ENCODE measurements at places on chromosomes 2 and 18.

DNA sequence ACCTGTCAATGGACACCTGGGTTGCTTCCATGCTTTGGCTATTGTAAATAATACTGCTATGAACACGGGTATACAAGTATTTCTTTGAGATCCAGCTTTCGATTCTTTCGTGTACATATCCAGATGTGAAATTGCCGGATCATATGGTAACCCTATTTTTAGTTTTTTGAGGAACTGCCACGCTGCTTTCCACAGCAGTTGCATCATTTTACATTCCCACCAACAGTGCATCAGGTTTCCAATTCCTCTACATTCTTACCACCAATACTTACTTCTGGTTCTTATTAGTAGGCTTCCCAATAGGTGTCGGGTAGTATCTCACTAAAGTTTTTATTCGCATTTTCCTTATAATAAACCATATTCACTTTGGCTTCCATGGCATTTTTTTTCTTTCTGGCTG is 69.6 kb downstream of the PID1 start:
- no peak for DNase-seq

GRCh38 chr2:36405183-36405582 is 49.6 kb downstream of the CRIM1 start:
- no peak for DNase-seq

DNA sequence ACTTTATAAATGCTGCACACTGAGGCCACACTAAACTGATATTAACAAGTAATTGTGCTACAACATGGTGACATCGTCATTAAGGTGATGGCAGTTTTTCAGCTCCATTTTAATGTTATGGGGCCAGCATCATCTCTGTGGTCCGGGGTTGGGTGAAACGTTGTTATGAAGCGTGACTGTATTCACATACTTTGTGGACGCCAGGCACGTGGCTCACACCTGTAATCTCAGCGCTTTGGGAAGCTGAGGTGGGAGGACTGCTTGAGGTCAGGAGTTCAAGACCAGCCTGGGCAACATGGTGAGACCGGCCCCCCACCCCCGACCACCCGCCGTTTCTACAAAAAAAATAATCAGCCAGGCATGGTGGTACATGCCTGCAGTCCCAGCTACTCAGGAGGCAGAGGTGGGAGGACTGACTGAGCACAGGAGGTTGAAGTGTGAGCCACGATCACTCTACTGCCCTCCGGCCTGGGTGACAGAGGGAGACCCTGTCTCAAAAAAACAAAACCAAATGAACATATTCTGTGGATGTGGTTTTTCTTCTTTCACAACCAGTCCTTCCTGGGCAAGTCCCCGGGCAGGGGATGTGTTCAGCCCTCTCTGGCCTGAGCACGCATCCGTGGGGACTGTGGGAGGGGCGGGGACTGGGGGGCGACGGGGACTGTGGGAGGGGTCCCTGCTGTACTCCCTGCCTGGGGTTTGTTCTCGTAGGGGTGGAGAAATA is 12.9 kb upstream of the GAL3ST2 start:
- DNase-seq = peak; percentile 30

- DNase-seq = no peak
Measured at GRCh38 chr18:57812126-57812477, 9.0 kb upstream of the ATP8B1 start.

- DNase-seq = no peak
Measured at GRCh38 chr2:40244675-40245074, 207.2 kb downstream of the SLC8A1 start.

DNA sequence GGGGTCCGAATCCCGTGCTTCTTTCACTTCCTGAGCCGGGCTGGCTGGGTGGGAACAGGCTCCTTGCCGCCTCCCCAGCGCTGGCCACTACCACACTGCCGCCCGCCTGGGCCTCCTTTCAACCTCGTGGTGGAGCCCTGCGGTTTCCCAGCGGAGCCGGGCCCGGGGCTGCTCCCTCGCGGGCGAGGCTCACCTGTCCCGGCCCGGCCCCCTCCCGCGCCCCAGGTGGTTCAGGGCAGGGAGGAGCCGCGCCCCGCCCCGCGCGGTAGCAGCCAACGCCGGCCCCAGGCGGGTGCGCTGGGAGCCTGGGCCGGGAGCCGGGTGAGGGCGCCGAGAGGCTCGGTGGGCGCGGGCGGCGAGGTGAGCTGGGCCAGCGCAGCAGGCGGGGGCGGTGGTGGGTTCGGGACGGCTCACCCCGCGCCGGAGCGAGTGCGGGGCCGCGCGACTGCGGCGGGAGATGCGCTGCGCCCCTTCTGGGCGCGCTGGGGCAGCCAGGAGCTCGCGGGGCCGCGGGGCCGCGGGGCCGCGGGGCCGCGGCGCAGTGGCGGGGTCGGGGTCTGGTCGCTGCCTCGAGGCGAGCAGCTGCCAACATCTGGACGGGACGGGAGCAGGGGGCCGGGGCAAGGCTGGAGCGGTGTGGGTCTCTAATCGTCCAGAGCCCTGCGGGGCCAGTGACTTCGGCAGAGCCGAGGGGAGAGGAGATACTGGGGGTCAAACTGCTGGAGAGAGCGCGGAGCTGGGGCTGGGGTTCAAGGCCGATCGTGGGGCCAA is at the start of gene LYPD6B:
Gene LYPD6B (plus strand): TSS at position 258 of the 771 bp plus-strand sequence. CDS start 92,250 bp downstream, outside the sequence.
- DNase-seq = no peak

DNA sequence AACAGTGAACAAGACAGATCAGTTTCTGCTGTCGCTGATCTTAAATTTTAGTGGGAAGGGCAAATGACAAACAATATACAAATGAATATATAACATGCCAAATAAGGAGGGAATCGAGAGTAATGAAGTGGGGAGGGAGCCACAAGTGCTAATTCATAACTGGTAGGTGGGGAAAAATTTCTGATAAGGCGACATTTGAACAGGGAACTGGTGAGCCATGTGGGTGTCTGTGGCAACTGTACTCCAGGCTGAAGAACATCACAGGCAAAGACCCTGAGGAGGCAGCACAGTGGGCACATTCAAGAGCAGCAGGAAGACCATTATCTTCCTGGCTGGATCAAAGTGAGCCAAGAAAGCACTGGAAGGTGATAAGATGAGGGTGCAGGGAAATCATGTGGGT is 51.6 kb upstream of the CD28 start:
- no peak for DNase-seq

DNA sequence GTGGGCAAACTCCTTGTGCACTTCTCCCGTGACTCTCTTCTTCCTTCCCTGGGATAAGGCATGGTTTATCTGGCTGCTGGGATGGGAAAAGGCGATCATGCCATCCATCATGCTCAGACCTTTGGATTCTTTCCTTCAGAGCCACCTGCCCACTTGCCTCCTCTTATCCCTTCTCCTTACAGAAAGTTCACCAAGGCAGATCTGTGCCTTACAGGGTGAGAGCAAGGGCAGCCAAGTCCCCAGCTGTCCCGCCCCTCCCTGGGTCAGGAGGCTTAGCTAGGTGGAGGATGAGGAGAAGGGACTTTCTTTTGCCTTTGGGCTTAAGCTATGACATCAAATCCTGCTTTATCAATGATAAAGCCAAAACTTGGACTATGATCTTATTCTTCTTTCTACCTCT is 47.6 kb downstream of the KCNE4 start:
- no peak for DNase-seq

DNA sequence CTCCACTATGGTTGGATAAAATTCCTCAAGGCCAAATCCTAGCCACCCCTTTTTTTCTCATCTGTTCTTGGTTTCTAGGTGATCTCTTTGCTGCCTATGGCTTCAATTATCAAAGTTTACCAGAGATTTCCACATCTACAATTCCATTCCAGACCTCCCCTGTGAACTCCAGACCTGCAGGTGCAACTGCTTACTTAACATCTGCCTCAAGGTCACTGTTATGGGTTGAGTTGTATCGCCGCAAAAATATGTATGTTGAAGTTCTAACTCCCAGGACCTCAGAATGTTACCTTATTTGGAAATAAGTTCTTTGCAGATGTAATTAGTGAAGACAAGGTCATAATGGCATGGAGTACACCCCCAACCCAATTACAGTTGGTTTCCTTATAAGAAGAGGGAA is 60.4 kb upstream of the SOS1 start:
- DNase-seq = no peak

All from right forelimb (tissue), 1 donor.